ENCODE measurements at places on chromosomes 12 and 14.

- no peak for DNase-seq
These were observed 45.7 kb upstream of the GRIP1 start for GRCh38 chr12:66724616-66725015.

DNA sequence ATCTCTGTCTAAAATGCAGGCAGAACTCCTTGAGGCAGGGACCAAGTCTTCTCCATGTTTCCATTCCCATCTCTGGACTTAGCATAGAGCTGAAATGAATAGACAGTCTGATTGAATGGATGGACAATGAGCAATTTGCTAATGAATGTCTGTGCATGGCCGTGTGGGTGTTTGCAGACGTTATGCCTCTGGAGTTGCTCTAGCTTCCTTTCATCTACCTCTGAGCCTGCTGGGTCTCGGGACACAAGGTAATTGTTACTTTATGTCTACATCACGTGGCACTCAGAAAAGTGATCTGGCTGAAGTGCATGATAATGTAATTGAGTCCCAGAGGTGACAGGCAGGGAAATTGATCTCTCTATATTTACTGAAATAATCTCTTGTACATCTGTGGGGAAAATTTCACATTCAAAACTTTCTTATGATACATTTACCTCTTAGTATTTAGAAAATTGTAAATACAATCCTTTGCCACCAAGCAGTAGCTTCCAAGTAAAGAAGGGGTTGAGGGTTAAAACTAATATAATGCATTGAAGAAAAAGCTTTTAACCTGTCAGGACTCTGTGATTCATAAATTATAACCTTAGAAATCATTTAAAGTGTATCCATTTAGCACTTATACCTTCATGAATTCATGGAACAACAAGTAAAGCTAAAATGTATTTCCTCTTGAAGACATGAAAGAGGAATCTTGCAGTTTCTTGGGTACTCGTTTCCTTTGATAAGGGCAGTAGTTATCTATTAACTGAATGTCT, 424.1 kb downstream of the APAF1 start:
- DNase-seq, result no peak

DNA sequence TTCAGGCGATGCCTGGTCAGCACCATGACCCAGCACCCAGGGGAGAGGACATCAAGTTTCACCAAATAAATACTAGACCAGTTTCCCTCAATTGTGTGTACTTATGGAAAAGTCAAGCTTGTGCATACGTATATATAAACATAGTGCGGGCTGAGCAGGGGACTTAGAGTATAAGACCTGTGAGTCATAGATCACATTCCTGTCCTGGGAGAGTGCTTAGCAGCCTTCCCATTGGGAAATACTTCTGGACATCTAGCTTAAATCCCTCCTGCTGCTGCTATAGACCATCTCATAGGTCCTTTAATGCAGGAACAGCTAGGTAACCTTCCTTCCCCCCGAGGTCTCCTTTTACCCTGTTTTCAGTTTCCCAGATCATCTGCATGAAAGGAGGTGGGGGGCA, 51.9 kb downstream of the PRMT8 start:
- DNase-seq, result no peak

DNA sequence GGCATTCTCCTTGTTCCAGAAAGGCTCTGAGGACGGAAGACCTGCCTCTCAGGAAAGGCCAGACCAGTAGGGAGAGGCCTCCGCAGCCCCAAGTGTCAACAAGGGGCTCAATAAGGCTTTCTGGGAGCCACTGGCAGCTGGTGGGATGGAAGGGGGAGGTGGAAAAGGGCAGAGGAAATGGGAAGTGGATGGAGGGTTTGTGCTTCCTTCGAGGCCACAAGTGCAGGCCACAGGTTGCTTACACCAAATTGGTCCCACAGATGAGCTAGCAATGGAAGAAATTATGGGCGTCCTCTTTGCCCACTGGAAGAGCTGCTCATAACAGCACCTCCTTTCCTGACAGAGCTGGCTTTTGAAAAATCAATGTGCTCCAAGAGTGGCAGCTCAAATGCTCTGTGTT, 28.2 kb downstream of the P2RX4 start:
- DNase-seq, result no peak

DNA sequence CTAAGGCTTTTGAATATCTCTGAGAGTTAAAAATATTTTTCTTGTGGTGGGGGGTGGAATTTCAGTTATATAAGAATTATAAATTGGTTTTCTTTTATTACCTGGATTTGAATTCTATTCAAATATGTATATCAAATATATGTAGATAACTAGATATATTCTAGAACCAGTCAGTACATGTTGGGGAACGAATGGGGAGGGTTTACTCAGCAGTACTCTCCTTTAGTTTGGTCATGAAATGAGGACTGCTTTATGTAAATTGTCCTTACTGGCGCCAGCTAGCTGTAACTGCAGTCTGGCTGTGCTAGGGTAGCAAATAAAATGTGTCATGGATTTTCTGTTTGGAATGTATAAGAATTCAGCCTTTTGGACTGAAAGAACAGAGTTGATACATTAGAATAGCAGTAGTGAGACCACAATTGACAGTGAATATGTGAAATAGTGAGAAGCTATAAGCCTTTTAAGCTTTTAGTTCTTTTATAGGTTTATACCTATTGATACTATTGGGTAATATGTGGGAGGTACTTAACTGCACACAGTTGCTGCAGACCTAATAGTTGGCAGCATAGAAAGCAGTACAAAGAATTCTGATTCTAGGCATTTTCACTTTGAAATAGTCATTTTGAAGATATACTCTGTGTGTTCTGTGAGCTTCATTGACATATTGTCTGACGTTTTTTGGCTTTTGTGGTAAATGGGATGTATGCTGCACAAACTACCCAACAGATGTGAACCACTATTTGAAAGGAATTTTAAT, 29.0 kb downstream of the ATF7IP start:
- peak; percentile 14 for DNase-seq

- no peak for DNase-seq
These were observed 242.0 kb upstream of the MDGA2 start for GRCh38 chr14:47917344-47917954.

DNA sequence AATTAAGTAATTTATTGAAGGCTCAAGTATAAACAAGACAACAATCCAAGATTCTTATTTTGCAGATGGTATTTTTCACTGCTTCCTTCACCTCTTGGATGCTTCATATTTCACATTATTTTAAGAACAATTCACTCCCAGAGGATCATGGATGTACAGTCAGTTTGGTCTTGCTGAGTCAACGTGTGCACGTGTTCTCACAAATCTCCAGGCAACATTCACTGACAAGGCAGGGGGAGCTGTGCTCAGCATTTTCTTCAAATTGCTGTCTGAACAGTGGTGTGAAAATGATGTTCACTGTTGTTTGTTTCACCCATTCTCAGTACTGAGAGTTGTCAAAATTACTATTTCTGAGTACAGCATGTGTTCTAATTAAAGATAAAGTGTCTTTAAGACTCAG, 118.3 kb upstream of the SLC38A4 start:
- no peak for DNase-seq

DNA sequence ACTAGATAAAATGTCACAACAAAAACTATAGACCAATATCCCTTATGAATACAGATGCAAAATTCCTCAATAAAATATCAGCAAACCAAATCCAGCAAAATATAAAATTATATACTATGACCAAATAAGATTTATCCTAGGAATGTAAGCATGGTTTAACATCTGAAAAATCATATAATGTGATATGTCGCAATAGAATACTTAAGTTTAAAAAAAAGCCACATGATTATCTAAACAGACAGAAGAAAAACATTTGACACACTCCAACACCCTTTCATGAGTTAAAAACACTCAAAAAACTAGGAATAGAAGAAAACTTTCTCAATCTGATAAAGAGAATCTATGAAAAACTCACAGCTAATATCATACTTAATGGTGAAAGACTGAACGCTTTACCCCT, 20.3 kb downstream of the ANGEL1 start:
- no peak for DNase-seq

DNA sequence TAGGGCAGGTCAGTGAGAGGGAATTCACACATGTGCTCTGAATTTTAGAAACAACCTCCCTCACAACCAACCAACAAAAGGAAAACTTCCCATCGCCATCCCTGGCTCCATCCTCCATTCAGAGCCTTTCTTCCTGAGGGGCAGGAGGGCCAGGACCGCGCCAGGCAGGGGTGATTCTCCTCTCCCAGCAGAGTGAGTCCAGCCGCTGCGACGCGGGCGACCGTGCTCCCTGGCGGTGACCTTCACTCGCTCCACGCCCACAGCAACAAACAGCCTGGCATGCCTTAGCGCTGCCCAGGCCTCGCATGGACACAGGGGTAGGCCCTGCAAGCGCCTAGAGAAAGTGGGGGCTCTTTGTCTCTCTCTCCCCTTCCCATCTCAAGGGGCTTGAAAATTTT, 3.7 kb downstream of the GALNT9 start:
- DNase-seq, result no peak

GRCh38 chr12:68509242-68509641, 101.5 kb upstream of the RAP1B start:
- DNase-seq, result no peak

DNA sequence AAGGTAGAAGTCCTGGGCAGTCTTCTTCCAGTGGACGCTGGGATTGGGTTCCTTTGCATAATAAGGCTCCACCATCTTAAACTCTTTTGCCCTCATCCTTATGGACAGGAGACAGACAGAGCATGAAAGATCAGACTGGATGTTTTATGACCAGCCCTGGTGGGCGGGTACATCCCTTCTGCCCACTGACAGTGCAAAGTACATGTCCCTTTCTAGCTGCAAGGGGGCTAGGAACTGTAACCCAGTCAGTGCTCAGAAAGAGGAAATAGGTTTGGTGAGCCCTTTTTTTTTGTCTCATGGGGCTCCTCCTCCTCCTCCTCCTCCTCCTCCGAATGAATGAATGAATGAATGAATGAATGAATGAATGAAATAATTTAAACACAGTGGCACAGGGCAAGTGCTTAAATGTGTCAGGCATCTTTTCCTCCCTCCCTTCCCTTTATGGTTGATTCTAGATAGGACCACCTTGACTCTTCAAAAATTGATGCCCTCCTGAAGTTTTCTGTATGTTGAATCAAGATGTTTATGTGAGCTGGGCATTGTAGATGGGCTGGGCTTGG, 36.4 kb upstream of the HNF1A start:
- no peak for DNase-seq

DNA sequence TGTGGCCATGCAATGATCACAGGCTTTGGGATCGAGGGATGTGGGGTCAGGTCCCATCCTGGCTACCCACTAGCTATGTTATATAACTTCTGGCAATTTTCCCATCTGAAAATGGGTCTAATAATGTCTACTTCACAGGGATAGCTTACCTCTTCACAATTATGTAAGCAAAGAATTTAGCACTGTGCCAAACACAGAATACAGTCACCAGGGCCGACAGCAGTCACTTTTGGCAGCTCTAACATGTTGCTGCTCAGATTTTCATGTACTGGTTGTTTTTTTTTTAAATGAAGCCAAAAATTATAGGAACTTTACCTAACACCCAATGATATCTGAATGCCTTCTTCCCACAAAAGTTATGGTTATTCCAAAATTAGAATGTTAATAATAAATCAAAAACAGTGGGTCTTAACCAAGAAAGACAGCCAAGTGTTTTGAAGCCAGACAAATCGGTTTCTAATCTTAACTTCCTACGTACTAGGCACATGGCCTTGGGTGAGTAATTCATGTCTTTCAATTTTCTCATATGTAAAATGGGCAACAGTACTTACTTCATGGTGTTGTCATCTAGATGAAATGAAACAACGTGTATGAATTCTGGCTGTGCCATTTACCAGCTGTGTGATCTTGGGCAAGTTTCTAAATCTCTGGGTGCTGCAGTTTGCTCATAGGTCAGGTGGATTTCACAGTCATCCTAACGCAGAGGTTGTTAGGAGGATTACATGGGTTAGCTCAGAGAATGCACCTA, 13.0 kb upstream of the PCED1B start:
- DNase-seq, result peak; percentile 14

DNA sequence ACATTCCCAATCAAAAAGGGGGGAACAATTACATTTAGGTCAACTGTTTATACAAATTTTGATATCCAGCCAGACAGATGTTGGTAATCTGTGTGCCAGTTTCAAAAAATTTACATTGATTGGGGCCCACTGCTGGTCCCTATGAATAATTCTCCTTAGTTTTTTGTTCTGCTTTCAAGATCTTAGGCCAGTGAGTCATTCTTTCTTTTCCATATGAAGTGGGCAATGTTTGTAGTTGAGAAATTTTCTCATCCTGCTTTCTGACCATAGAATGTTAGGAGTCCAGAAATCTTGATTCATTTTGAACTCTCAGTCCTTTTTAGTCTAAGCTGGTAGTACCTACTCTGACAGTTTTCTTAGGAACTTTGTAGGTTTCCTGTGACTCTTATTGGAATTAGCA, 244.3 kb downstream of the DIO2 start:
- no peak for DNase-seq

GRCh38 chr14:72443256-72443655, 450.6 kb downstream of the DPF3 start:
- no peak for DNase-seq

DNA sequence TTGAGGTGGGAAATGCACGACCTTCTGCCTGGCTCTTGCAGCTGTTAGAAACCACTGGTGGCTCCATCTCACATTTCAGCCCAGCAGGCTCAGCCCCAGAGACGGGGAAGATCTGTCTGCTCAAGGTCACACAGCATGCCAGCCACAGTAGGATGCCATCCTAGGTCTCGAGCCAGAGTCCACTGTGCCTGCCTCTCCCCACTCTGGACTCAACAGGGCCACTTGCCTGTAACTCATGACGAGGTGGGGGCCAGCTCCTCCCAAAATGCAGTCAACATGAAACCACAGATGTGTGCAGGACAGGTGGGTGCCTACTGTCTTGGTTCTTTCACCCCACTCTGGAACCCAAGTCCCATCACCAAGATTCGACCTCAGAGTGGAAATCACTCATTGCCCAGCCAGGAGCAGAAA, 23.2 kb downstream of the BCL11B start:
- no peak for DNase-seq

GRCh38 chr12:112824701-112825100, 33.2 kb downstream of the RPH3A start:
- DNase-seq, result no peak

DNA sequence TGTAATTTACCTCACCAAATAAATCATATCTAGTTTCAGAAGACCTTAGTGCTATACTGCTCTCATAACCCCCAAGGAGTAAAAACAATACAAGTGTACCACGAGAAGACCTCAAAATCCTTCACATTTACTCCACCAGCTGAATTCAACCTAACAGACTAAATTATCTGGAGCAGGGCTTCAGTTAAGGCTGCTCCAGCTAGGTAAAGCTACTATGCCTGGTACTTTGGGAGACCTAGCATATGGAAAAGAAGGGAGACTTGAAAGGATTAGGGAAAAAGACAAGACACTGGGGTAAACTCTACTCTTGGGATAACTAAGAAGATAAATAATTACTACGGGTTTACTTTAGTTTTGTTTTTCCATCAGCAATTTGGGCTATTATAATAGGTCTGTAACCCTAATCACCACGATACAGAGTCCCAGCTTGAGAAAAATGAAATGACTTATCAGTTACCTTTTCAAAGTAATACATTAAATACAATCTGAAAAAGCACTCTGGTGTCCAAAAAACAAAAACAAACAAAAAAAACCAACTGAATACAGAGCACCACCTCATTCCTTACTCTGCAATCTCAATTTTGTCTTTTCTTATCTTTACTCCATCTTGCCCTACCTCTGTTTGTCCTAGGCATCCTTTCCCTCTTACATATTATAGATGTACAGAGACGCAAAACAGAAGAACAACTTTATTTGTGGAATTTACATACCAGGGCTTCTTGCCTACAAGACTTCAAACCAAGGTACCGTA, 2.1 kb downstream of the EML5 start:
- DNase-seq, result no peak

All from AG08396 (cell line).